Activated naive CD4-positive, alpha-beta T cell treated with anti-CD3 and anti-CD28 coated beads for 36 hours (primary cell): ENCODE measurements at places on chromosomes 7 and 10.

DNA sequence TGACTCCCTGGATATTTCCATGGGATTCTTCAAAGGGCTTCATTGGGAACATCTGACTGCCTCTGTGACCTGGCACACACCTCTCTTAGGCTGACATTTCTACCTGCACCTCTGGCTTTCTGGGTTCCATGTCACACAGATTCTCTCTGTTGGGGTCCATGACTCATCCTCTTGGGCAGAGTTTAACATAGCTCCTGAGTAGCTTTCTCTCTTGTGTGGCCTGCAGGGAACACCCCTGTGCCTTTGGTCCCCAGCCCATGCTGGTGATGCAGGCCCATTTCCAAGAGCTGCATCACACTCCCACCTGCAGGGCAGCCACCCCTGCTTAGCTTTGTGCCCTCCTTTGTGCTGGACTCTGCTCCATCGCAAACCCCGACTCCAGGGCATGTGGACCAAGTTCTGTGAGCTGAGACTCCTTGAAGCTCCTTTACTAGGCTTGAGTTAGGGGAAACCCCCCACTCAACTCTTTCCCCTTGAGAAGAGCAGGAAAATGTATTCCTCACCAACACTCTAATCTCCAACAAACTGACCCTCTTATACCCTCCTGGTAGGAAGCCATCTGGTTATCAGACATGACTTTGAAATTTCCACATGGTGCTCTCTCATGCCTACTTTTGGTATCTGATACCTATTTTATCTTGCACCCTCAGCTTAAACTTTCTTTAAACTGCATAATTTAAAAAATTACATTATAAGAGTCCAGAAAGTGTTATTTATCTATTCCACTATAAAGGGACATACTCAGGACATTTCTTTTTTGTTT, 93.3 kb downstream of the ZNF777 start:
- no peak for DNase-seq

DNA sequence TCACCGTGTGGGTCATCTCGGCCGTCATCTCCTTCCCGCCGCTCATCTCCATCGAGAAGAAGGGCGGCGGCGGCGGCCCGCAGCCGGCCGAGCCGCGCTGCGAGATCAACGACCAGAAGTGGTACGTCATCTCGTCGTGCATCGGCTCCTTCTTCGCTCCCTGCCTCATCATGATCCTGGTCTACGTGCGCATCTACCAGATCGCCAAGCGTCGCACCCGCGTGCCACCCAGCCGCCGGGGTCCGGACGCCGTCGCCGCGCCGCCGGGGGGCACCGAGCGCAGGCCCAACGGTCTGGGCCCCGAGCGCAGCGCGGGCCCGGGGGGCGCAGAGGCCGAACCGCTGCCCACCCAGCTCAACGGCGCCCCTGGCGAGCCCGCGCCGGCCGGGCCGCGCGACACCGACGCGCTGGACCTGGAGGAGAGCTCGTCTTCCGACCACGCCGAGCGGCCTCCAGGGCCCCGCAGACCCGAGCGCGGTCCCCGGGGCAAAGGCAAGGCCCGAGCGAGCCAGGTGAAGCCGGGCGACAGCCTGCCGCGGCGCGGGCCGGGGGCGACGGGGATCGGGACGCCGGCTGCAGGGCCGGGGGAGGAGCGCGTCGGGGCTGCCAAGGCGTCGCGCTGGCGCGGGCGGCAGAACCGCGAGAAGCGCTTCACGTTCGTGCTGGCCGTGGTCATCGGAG, 1.8 kb downstream of the ADRA2A start:
- DNase-seq, result no peak

GRCh38 chr7:137025469-137026175, 157.2 kb downstream of the CHRM2 start:
- no peak for DNase-seq

GRCh38 chr10:112834751-112835181, 115.3 kb upstream of the TCF7L2 start:
- no peak for DNase-seq

DNA sequence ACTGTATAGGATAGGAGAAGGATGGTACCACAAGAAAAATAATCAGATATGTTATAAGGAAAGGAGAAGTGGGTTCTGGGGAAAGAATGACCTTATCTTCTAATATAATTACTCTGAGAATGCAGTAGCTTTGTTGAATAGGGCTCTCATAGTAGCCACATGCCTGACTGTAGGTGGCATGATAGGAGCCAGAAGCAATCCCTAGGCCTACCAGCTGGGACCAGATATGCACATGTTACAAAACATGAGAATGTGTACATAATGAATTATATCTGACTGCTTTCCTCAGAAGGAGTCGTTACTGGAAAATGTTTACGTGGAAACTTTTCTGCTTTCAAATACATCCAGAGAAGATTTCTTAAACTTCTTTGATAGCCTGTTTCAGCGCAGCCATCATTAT, 53.2 kb upstream of the FAM3C start:
- no peak for DNase-seq

GRCh38 chr10:104638861-104639589, 2.1 kb upstream of the SORCS3 start:
- peak; percentile 7 for DNase-seq

GRCh38 chr7:107167483-107168232, 1.1 kb upstream of the HBP1 start:
- peak; percentile 86 for DNase-seq

DNA sequence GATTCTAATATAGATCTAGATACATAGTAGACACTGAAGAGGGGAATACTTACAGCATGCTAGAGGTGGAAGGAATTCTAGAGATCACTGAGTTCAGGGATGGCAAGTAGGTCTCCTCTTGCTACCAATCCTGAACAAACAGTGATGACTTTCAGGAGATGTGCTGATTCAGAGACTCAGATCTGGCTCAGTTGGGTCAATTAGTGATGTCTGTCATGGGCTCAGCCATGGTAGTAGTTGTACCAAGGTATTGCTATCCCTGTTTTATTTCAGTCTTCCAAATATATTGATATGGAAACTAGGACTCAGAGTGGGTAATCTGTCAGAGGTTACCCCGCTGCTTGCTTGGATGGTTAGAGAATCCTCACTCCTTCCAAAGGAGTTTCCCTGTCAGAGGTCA, 38.5 kb downstream of the UNC5B start:
- no peak for DNase-seq

DNA sequence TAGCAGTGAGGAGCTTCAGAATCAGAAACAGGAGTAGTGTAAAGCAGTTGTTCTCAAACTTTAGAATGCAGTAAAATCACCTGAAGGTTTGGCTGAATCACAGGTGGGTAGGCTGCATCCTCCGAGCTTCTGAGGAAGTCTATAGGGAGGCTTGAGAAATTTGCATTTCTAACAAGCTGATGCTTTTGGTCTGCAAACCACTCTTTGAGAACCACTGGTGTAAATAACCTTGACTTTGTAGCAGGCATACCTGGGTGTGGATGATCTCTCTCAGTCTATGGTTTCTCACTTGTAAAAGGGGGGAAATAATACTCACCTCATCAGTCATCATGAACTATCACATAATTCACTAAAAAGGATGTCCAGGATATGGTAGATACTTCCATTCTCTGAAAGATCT, 118.1 kb downstream of the SRI start:
- DNase-seq, result no peak

DNA sequence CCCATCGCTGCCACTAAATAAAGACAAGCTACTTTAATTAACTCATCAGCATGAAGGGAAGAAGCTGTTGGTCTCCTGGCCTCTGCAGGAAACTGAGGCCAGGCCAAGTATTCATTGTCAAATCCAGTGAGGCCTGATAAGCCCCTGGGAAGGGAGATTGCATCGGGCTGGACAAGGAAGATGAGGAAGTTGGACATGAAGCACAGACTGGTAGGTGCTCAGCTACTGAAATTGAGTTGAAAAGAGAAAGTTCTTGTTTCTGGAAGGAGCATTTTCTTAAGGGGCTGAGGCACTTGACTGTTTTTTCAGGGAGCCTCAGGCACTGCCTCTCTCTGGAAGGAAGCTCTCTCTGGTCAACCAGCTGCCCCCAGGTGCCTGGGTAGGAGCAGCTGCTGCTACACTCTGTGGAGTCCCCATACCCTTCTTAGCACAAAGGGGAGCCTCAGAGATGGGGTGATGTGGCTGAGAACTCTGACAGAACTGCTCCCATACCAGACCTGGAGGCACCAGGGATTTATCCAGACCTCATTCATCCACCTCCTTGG, 90.3 kb upstream of the IKZF1 start:
- DNase-seq, result no peak
